ENCODE measurements at places on chromosomes 6 and 20. TPM values are rescaled to one million over a fixed set of nuclear protein-coding genes. Genes with fewer than 3 reads are reported as not detected.

Gene C20orf202
- total RNA-seq: not detected

Gene PDSS2
- 13.4 TPM for total RNA-seq

DNA sequence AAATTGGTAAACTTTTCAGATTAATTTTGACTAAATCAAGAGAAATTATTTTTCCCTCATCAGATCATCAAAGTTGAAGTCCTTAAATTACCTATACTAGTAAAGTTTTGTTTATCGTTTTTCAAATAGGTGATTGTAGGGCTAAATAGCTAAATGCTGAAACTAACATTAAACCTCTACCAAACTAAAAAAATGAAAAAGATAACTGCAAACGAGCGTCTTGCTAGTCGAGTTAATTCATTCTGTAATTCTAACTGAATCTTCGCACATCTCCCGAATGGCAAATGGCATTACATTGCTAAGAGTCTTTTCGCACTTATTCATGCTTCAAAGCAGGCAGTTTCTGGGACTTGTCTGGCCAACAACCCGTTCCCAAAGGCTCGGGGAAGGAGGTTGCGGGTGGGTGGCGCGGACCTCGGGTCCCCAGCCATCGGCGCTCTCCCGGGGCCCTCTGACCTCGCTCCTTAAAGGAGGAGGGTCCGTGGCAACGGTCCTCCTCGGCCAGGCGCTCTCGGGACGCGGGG, 43.8 kb downstream of the POPDC3 start:
- no peak for DNase-seq

GRCh38 chr6:17679726-17680125, 27.0 kb downstream of the NUP153 start:
- peak; percentile 9 for DNase-seq

GRCh38 chr6:125163811-125164210, 10.2 kb downstream of the TPD52L1 start:
- DNase-seq: no peak

GRCh38 chr6:29917857-29918256, 24.5 kb upstream of the HLA-A start:
- DNase-seq: no peak

Gene C6orf132
- total RNA-seq: 18.9 TPM

DNA sequence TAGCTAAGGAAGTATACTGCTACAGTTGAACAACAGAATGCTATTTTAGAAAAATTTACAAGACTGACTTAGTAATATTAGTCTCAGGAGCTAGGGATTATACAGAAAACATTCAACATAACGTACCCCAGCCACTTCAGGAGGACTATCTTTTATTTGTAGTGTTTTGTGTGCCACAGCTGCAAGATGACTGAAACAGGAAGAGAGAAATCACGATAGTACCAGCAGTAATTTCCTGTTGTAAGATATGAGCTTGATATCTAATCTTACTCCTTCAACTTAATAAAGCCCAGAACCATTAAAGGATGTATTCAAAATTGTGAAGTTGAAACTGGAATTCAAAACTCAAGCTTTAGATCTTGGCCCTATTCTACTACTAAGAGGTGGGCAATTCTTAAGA, 42.1 kb downstream of the SLC35A1 start:
- DNase-seq: no peak

DNA sequence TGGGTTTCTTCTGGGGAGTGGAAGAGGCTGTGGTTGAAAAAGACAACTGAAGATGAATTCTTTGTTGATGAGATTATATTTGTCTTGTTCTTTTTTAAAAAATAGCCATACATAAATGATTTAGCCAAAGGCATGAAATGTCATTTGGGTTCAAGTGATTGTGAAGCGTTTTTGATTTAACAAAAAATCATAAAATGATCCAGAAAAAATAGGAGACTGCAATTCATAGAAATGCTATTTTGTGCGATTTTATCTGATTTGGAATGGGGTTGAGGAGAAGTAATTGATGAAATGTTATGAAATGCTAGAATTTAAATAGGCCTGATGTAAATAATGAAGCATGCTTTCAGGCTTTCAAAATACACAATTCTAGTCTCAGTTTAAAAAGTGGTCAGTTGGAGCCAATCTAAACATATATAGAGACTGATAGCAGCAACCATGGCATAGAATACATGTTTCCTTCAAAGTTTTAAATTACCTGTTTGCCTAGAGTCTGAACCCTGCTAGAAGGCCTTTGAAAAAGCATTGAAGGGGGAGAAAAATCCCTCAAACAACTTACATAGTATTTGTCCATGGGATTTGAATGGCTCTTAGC, 21.8 kb downstream of the PFDN4 start:
- no peak for DNase-seq

- no peak for DNase-seq
These were observed 210.1 kb upstream of the FUT9 start for GRCh38 chr6:95805699-95806098.

Gene PEX3
- 24.4 TPM for total RNA-seq

DNA sequence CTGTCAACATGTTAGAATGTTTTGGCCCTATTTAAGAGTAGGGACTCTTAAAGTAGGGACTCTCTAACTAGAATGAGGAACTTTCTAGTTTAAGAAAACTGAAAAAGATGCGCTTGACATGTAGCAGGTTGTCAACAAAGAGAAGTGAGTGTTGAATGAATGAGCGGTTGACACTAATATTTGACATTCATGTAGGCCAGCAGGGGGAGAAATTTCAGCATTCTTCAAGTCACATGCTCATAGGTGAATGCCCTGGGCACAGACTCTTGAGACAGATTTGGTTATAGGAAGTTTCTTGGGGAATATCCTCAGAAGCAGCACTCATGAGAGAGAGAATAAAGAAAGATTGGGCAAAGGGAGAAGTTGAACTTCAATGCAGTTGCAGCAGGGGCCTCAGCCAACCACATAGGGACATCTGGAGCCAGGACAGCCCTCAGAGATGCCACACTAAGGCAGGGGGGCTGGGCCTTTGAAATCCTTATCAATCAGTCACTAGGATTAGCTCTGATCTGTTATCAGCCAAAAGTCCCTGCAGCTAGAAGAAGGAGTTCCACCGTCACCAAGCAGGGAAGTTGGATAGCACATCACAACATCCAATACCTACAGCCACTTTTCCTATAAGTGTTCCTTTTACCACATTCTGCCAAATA, 145.1 kb upstream of the FKBP1C start:
- no peak for DNase-seq

DNA sequence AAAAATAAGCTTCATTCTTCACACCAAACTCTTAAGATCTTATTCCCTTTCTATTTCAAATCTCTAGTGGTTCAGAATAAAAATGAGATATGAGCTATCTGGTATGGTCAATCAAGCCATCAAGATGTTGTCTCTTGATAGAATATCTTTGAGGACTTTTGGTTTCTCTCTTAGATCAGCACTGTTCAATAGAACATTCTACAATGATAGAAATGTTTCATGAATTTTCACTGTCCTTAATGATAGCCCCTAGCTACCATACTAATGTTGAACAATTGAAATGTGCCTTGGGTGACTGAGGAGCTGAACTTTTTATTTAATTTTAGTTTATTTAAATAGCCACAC, 24.1 kb upstream of the HINT3 start:
- no peak for DNase-seq

GRCh38 chr20:9884061-9884460, 45.2 kb upstream of the PAK5 start:
- DNase-seq: no peak

GRCh38 chr6:38459291-38459690, 180.4 kb downstream of the BTBD9 start:
- DNase-seq: no peak

Gene RBPJL
- total RNA-seq: not detected

Data from kidney epithelial cell (primary cell).